RPMI7951 (cell line): ENCODE measurements at places on chromosomes 16 and 17.

DNA sequence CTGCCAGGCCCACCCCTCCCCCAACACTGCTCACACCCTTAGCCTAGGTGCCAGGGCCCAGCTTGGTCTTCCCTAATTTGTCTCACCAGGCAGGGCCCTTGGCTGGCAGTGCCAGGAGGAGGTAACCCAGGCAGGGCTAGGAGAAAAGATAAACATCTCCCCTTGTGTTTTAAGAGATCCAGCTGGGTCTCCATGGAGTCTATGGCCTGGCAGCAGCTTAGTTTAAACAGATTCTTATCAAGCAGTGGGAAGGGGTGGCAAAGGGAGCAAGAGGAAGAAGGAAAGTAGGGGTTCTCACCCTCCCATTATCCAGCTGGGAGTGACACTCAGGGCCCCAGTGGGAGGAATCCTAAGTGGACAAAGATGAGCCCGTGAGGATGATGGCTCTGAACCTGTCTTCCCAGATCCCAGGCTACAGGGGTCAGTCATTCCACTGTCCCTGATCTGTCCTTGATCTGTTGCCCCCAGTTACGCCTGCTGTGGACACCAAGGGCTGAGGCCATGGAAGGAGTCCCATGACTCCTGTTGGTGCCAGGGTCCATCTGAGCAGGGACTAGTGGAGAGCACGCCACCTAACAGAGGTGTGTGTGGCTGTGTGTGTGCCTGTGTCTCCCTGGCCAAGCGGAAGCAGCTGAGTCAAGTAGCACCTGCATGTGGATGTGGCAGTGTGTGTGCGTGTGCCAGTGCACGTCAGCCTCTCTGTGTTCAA lies 47.4 kb upstream of the MEIOC start:
- no peak for DNase-seq

- DNase-seq, result no peak
Observed at GRCh38 chr16:3065742-3066439, 451 bp downstream of the IL32 start.

- DNase-seq, result peak; percentile 23
Observed at GRCh38 chr16:31508706-31509195, 560 bp upstream of the RUSF1 start.

DNA sequence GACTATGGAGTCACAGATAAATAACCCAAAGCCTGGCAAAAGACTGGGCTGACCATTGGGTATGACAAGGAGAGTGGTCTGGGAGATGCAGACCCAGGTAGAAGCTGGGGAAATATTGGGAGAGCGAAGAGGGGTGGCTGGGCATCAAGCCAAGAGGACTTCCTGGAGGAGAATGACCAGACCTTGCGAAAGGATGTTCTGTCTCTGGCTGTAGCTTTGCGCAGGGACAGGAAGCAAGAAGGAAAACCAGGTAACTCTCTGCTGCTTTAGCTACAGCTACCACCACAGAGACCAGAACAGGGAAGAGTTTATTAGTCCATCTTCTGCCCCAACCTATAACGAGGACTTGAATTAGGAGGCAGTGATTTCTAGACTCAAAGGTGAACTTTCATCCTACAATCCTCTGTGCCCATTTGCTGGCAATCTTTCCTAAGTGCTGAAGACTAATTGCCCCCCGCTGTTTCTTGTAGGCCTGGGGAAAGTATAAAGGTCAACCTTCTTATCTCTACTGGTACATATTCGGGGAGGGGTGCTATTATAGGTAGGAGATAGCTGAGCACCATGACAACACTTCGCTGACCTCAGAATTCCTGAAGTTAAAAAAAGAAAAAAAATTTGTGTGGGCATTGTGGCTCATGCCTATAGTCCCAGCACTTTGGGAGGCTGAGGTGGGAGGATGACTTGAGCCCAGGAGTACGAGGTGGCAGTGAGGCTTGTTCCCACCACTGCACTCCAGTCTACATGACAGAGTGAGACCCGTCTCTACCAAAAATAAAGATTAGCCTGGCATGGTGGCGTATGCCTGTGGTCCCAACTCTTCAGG lies 19.1 kb upstream of the KIFC3 start:
- no peak for DNase-seq

DNA sequence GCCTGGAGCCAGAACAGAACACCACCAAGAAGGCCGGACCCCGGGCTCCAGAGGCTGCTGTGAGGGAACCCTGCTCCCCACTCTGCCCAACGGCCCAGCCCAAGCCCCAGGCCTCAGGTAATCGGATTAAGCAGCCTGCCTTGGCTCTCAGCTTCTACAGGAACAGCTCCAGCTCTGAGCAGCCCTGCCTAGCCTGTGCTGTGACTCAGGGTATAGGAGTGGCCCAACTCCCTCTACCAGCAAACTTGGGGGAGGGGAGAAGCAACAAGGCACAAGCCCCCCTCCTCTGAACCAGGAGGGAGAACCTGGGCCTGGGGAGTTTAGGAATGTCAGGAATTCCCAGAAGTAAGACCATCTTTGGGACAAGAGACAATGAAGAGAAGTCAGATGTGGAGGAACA lies 849 bp upstream of the SOX15 start:
- peak; percentile 57 for DNase-seq

- no peak for DNase-seq
Observed at GRCh38 chr17:43449470-43450248, 34.1 kb upstream of the DHX8 start.
